T-helper 2 cell treated with Interferon-gamma antibody and Interleukin-4, amounts not matched to agents 5 μg/mL and 100 μg/mL, for 36 hours (primary cell): ENCODE measurements at places on chromosomes 11 and 22.

DNA sequence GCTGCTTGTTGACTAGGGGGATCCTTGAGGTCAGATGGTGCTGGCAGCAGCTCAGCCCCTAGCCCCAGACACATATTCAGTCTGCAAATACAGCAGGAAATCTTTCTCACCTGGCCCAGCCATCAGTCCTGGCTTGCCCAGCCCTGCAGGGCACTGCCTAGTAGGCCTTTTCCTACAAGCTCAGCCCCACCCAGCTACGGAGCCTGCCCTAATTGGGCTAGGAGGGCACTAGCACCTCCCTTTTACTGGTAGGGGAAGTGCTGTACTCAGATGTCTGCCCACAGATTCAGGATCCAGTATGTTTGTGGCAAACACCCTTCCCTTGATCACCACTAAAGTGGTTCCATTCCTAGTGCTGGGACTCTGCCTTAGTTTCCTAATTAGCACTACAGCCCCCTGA lies 257.1 kb upstream of the CADM1 start:
- no peak for DNase-seq

- no peak for DNase-seq
Observed at GRCh38 chr11:69361048-69361447, 67.1 kb downstream of the MYEOV start.

DNA sequence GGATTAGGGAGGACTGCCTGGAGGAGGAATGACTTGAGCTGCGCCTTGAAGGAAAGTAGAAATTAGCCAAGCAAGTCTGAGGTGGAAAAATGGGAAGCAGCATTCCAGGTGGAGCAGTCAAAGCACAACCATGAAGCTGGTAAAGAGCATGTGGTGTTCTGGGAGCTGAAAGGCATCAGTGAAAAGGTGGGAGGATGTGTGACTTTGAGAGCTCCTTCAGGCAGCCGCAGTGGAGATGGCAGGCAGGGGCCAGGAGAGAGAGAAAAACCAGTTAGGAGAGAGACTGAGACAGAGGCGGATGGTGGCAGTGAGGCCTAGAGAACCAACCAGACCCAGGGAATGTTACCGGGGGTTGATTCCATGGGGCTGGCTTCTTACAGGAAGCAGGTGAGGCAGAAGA lies 393.4 kb downstream of the MIAT start:
- no peak for DNase-seq

DNA sequence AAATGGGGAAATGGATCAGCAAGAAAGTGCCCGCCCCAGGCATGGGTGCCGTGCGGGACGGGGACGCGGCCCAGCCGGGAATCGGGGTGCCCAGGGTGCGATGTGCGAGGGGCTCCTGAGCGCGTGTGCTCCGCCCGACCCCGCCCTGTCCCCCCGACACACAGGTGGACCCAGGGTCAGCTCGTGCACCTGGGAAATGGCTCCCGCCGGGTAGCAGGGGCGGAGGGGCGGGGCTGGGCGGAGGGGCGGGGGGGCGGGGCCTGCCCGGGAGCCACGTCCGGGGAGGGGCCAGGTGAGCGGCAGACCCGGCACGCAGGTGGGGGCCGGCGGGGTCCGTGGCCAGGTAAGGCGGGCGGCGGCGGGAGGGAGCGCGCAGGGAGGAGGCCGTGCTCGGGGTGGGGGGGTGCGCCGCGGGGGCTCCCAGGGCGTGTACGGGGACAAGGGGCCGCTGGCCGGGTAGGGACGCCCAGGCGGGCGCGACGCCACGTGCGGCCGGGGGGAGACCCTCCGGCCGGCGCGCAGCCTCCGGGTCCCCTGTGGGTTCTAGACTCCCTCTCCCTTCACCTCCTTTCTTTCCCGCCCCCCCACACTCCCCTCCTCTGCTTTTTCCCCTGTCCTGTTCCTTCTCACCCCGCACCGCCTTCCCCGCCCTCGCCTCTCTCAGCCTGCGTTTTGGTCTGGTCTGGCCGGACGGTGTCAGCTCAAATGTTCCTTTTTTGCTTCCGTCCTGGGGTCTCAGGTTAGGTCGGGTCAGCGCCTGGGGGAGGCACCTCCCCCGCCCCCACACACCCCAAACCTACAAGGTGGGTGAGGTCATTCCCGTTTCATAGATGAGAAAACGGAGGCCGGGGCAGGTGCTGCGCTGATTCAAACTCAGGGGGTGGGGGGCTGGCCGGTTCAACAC lies at the start of gene ARHGAP8:
TSS of gene ARHGAP8 (plus strand) at position 291 of the 904 bp plus-strand sequence. CDS start 33,953 bp downstream, outside the sequence.
- DNase-seq: no peak

GRCh38 chr11:62804310-62805075 lies 747 bp downstream of the NXF1 start:
- no peak for DNase-seq

DNA sequence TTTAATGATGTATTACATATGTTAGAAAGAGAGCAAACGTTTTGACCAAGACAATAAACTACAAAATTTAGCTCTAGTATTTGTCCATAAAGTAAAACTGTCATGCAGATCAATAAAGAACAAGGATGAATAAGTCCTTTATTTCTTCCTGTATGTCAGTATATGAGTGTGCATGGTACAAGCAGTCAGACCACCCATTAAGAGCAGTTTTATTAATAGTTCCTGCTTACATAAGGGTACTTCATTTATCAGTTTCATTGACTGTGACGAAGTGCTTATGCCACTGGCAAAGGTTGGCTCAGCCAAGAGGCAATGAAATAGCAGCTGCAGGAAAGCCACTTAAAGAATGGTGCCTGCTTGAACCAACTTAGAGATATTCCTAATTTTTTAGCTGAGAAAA lies 913.0 kb upstream of the CNTN5 start:
- no peak for DNase-seq

DNA sequence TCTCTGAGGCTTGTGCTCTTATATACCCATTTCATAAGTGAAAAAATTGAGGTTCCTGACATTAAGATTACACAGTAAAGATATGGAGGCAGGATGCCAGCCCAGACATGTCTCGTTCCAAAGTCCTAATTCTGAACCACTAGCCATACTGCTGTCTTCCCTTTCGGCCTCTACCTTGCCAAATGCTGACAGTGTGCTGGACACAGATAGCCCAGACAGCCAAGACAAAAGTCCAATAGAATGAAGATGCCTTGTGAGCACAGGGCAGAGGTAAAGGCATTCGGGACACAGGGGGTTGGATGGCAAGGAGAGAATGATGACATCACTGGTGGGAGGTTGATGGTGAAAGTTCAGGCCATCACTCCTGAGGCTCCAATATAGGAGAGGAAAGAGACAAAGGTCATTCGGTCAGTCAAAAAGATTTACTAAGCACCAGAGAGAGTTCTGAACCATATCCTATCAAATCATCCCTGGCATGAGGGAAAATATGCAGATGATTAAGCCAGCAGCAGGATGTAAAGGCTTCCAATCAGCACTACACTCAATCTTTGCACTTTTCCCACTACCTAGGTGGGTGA lies 174.0 kb upstream of the MTMR2 start:
- no peak for DNase-seq

- no peak for DNase-seq
Observed at GRCh38 chr11:94769880-94770279, 1.7 kb downstream of the AMOTL1 start.

DNA sequence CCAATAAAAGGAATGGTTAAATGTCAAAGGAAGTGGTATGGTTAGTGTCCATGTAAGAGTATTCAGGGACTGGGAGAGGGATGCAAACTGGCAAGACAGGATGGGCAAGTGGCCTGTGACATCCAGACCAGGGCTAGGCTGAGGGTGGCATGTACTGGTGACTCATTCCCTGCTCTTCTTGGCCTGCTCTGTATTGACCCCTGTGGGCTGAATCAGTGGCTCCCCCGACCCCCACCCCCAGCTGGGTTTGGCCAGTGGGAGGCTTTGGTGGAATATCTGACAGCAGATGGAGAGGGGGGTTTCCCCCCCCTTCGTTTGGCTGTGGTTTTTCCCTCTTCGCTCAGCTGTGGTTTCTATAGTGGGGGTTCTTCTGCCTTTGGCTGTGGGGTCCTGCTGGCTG lies 87.7 kb downstream of the CSNK2A3 start:
- DNase-seq: no peak

- DNase-seq: no peak
Observed at GRCh38 chr11:5550440-5551095, 2.2 kb upstream of the OR52H1 start.

DNA sequence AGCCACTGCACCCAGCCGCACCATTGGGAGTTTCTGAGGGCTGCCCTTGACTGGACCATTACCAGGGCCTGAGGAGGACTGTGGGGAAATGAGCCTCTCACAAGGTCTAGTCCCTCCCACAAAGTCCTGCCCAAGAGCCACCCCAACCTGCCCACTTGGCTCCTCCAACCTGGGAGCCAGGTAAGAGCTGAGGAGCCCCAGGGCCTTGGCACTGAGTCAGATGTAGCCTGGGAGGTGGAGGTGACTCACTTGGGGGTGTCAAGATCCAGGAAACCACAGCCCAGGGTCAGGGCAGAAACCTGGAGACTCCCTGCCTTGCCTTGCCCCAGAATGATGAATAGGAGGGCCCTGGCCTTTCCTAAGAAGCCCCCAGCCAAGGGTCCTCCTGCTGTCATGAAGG lies 25.8 kb upstream of the P2RY2 start:
- DNase-seq: no peak

DNA sequence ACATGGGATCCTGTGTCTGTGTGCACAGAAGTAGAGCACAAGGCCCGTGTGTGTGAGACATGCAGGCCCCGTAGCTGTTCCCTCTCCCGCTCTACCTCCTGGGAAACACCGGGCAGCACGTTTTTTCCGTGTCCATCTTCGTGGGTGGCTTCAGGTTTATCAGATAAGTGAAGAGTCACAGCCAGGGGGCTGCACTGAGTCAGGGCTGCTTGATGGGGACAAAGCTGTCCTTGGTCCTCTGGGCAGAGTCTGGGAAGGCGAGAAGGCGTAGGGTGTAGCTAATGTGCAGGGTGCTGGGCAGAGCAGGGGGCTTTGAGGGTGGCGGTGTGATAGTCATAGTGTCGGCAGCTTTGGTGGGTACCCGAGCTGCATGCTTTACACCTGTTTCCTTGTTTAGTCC lies 23.7 kb downstream of the INCENP start:
- no peak for DNase-seq

- no peak for DNase-seq
Observed at GRCh38 chr11:9772218-9772617, 108.3 kb downstream of the SWAP70 start.

DNA sequence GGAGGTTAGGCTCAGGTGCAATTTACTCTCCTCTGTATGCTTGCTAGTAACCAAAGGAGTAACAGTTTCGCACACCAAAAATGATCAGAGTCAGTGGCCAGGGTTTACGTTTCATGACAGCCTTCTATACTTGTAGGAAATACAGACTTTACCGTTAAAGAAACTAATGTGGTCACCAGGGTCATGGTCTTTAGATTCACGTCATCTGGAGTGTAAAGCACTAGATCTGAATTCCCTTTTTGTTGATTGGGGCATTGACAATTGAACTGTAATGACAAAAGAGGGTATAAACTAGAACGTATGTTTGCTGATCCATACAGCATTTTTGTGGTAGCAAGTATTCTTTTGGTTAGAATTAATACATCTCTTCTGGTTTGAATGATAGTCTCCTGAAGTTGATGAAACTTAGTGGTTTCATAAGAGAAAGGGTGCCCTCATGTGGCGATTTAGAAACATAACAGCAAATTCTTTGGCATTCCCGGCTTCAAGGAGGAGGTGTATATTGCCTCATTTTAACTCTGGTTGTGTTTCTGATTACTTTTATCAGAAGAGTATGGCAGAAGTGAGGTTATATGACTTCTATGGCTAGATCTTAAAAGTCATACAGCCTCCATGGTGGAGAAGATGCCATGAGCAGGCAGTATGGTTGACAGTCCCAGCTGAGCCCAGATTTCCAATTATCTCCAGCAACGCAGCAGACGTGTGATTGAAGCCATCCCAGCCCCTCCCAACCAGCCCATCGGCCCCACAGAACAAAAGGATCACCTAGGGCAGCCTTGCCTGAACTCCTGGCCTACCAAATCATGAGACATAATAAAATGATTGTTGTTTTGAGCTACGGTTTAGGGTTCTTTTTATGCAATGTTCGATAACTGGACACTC lies 35.1 kb downstream of the MMP7 start:
- DNase-seq: peak; percentile 17

GRCh38 chr22:28773461-28773867 lies 969 bp downstream of the CCDC117 start:
- peak; percentile 27 for DNase-seq

DNA sequence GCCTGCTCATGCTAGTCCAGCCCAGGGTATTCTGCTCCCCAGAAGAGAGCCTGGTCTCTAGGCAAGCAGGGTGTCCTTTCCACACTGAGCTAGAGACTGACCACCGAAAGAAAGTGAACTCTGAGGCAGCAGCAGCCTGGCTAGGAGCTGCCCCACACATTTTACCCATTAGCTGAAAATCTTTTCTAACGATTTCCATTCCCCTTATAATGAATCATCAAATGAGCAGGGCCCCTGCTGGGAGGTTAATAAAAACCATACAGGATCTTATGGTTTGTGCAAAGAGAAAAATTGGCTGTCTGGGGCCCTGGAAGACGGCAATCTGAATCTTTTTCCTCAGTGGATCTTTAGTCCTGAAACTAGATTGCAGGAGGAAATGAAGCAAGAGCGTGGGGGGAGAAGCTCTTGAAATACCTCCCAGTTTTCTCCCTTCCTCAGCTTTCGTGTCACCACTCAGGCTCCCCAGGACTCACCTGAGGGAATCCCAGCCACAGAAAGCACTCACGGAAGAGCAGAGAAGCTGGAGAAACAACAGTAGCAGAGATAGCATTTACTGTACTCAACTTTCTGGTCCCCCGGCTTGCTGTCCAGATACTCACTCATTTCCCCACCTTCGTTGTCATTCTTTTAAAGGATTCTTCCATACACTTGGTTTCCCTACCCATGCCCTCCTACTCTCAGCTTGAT lies 74.7 kb upstream of the CD44 start:
- no peak for DNase-seq

GRCh38 chr11:106216281-106216680 lies 138.8 kb downstream of the AASDHPPT start:
- no peak for DNase-seq

DNA sequence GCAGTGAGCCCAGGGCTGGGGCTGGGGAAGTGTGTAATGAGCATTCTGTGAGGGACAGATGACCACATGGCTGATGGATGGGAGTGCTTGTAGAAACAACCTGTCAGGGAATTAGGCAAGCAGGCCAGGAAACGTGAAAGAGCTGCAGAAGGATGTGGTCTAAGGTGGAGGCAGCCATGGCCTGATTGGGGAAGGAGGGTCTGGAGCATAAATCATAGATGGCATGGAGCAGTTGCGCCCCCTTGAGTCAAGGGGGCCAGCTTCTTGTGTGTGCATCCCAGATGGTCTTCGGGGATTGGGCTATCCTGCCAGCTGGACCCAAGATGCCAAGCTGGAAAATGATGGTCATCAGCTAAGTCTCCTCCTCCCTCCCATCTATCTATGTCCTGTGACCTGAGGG lies 119.4 kb upstream of the CLPB start:
- no peak for DNase-seq

- DNase-seq: no peak
Observed at GRCh38 chr11:93560199-93560932, 17.2 kb upstream of the SMCO4 start.
